ENCODE measurements at places on chromosomes 5 and 9.

DNA sequence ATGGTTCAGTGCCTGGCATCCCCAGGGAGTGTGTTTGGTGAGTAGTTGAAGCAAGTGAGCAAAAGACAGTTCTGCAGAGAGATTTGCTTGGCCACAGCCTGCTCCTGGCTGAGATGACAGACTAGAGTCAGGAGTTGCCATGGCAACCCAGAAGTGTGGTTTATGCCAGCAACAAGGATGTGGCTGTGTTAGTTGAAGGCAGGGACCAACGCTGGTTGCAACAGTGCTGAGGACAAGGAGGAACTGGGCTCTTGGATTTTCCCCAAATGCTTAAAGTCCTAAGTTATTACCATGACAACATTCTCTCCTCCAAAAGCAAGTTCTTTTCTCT lies 2.7 kb downstream of the NXNL2 start:
- DNase-seq, result no peak

GRCh38 chr9:37293664-37294524 lies 128.6 kb upstream of the GRHPR start:
- peak; percentile 29 for DNase-seq

DNA sequence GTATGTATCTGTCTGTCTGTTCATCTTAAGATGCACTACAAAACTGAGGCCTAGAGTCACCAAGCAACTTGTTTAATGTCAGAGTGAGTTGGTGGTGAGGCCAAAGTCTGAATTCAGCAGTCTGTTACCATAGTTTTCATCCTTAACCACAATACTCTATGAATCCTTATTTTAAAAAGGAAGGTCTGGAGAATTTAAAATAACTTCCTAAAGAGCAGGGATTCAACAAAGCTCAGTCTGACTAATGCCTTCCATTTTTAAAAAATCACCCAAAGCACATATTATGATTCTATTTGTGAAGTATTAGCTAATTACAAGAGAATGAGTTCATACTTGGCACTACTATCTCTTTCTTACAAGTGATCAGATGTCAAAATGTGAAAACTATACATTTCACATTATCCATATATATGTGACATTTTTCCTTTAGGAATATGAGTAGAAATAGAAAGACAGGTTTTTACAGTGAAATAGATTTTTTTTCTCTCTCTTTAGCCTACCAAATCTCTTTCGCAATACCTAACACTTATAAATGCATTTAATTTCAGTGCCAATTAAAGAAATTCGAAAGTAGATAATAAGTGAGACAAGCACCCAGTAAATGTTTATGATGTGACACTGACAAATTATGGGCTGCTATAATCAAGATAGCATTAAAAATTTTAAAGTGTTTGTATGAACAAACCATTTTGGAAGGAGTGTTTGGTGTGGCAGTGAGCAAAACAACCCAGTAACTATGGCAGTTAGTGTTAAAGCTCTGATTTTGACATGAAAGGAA lies 102.3 kb upstream of the CDKN2B start:
- no peak for DNase-seq

GRCh38 chr9:32455738-32456137 lies 70.3 kb downstream of the RIGI start:
- DNase-seq, result no peak

GRCh38 chr9:92488681-92489550 lies 6.6 kb upstream of the ASPN start:
- no peak for DNase-seq

GRCh38 chr5:58871648-58872242 lies 288.9 kb downstream of the RAB3C start:
- DNase-seq, result peak; percentile 16

DNA sequence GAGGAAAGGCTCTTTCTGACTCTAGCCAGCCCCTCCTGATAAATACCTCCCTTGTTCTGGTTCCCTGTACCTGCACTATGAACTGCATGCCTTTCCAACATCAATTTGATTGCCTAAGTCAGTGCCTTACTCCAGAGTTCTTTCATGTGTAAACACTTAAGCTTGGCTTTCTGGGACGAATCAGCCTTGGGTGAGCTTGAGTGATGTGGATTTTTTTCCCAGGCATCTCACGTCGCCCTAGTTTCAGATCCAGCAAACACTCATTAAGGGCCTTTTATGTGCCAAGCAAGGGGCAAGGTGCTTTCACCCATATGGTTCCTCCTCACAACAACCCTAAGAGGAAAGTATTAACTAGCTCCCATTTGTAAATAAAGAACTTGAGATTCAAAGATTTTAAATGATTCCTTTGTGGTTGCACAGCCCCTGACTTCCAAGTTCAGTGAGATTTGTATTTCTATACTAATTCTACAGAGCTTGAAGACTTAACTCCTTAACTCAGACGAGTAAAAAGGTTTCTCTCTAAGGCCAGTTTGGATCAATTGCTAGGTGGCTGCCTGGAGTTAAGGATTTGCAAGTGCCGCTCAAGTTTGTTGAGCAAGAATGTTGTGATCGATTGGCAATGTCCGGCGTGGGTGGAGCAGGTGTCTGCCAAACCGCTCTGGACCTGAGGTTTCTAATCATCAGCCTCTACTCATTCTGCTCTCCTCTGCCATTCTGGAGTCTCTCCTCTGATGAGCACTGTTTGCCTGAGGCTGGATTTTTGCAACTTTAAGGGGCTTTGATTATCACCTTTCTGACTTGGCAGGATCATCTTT lies 20.2 kb upstream of the TJP2 start:
- DNase-seq, result no peak

- no peak for DNase-seq
Observed at GRCh38 chr5:67954351-67954750, 261.2 kb upstream of the PIK3R1 start.

- no peak for DNase-seq
Observed at GRCh38 chr9:106657926-106658325, 205.0 kb upstream of the ZNF462 start.

DNA sequence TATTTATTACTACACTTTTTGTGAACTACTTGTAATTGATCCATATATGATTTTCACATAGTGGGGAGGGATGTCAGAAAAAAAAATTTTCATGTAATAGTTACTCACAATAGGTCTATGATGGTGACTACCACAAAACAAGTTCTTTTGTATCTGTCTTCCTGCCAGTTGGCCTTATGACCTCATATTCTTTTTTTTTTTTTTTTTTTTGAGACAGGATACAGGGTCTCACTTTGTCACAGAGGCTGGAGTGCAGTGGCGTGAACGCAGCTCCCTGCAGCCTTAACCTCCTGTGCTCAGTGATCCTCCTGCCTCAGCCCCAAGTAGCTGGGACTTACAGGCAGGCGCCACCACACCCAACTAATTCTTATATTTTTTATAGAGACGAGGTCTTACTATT lies 10.9 kb downstream of the SEC24A start:
- no peak for DNase-seq

GRCh38 chr5:124860291-124860655 lies 113.8 kb upstream of the ZNF608 start:
- no peak for DNase-seq

DNA sequence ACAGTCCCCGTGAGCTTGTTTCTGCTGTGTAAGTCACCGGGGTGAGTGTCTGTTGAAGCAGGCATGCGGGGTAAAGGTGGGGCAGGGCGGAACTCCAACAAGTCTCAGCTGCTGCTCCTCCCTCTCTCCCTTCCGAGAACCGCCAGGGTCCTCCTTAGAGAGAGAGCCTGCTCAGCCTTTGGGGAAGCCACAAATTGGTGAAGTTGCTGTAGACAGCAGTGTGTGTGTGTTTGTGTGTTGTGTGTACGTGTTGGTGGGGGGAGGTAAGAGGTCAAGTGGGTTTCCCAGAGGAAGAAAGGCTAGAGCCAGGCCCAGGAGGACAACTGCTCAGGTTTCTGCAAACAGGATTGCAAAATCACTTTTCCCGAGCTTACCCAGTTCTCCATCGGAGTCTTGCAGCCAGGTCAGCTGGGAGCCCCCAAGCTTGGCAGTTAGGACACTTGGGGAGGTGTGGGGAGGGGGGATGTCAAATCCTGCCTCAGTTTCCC lies 38.9 kb upstream of the DAB2IP start:
- DNase-seq, result no peak
